ENCODE measurements at places on chromosomes 4 and X.
A peak's percentile ranks its signal among the peaks of the same experiment; 100 is the strongest.

- DNase-seq, result peak; percentile 6
Observed at GRCh38 chr4:158624889-158625478, 46.7 kb downstream of the C4orf46 start.

DNA sequence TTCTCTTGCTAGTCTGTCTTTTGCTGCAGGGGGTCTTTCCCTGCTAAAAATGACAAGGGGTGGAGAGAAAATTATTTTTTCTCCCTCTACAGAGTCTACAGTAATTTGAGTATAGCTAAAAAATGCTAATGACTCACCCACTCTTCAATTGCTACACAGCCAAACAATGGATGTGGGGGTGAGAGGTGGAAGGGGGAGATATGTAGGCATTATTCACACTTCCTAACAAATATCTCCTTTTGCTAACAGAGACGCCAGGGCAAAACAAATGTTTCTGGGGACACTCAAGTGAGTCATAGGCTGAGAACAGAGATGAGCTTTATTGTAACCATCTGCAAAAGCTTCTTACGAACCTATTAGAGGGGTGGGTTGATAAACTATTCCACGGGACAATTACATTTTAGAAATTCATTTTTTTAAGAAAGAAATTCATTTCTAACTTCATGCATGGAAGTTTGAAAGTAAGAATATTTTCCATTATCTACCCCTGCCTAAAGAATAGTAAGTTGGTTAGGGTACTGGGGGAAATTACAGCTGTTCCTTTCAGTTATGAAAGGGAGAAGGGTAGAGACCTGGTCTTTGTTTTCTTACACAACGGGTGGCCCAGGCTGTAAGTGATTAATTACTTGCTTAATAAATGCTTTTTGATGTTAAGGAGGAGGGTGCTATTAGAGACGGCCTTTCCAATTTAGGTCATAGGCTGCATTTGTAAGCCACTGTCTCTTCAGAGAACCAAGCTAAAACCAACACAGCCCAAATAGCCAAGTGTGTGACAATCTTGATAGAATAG is 12.8 kb downstream of the SCD5 start:
- no peak for DNase-seq

DNA sequence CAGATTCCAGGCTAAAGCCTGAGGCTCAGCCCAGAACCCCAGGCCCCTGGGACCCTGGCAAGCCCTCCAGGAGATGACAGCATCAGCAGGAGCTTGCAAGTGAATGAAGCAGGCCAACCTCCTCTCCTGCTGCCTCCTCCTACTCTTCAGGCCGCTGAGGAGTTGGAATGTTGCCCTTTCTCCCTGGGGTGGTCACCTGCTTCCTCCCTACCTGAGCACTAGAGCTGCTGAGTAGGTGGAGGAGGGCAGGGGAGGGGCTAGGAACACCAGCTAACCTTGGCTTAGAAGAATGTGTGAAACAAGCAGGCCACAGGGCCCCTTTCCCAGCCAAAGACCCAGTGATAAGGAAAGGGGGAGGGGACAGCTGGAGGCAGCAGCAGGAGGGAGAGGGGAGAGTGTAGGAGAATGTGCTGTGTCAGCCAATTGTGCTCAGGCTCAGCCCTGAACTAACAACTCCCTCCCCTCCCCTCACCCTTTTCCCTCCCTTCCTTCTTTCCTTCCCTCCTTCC is 58.0 kb downstream of the PJA1 start:
- no peak for DNase-seq

- no peak for DNase-seq
Observed at GRCh38 chrX:42803320-42803719, 25.4 kb upstream of the PPP1R2C start.

DNA sequence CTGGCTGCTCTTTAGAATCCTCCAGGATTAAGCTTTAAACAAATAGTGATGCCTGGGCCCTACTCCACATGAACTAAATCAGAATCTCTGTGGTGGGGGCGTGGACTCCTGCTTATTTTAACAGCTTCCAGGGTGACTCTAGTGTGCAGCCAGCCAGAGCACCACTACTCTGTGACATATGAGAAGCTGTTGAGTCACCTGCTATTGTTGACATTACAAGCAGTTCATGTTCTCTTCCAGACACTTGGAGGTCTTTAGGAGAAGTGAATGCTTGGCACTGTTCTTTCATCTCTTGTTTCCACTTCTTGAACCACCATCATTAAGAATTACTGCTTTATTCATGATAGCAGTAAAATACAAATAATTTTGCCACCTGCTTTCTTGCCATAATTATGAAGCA is 426 bp upstream of the C4orf51 start:
- DNase-seq, result peak; percentile 82

GRCh38 chr4:176920694-176921093 is 128.0 kb upstream of the VEGFC start:
- DNase-seq, result no peak

All from NCI-H2029 treated with DMSO at 0.1 percent for 48 hours (cell line).